ENCODE measurements at places on chromosomes 16 and 17. TPM values are rescaled to one million over a fixed set of nuclear protein-coding genes. Genes with fewer than 3 reads are reported as not detected.

ST6GALNAC1 gene
- total RNA-seq: 0.14 TPM

MYH3 gene
- 1.4 TPM for total RNA-seq

FSCN2 gene
- 1.4 TPM for total RNA-seq

KLHL10 gene
- 0.07 TPM for total RNA-seq

GUCY2D gene
- total RNA-seq: not detected

GID4 gene
- total RNA-seq: 11.3 TPM

AATF gene
- total RNA-seq: 157 TPM

ZPBP2 gene
- total RNA-seq: not detected

WWP2 gene
- total RNA-seq: 19.2 TPM

SIAH1 gene
- total RNA-seq: 13.3 TPM

CCL22 gene
- 0.06 TPM for total RNA-seq

CA5A gene
- total RNA-seq: not detected

MPV17L gene
- total RNA-seq: 4.4 TPM

KRT33B gene
- not detected for total RNA-seq

ADGRG1 gene
- 234 TPM for total RNA-seq

RAB40B gene
- total RNA-seq: 19.1 TPM

G6PC1 gene
- not detected for total RNA-seq

YBX2 gene
- 0.69 TPM for total RNA-seq

PDILT gene
- not detected for total RNA-seq

PLEKHH3 gene
- total RNA-seq: 22.6 TPM

JPH3 gene
- total RNA-seq: 2.5 TPM

KRT20 gene
- total RNA-seq: 0.28 TPM

PLA2G10 gene
- total RNA-seq: 0.27 TPM
